Thoracic aorta (tissue), 2 donors: ENCODE measurements at places on chromosomes 16 and 17.

DNA sequence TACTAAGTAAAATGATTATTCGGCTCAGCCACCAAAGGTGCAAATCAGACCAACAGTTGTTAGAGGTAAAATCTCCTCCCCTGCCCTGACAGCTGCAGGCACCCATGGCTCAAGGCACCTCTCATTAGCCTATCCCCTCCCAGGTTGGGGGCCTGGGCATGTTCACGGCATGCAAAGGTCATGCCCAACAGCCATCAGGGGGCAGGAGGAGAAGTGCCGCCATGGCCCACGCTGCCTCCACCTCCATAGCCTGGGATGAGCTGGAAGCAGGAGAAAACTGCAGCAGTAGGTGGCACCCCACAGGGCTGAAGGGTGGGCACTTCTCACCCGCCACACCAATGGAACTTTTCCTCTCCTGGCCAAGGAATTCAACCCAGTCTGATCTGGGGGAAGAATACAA, 146.4 kb upstream of the COX10 start:
- DNase-seq = no peak

GRCh38 chr17:83194186-83194561, 114.8 kb downstream of the METRNL start:
- no peak for DNase-seq

- no peak for DNase-seq
Observed at GRCh38 chr17:42578282-42578869, 847 bp upstream of the PSMC3IP start.

- DNase-seq = no peak
Observed at GRCh38 chr16:57627184-57627871, 1.1 kb upstream of the ADGRG1 start.

- no peak for DNase-seq
Observed at GRCh38 chr16:23248261-23249194, 53.6 kb upstream of the SCNN1B start.

- DNase-seq = peak; percentile 16
Observed at GRCh38 chr16:74297145-74297665, 591 bp downstream of the PSMD7 start.

DNA sequence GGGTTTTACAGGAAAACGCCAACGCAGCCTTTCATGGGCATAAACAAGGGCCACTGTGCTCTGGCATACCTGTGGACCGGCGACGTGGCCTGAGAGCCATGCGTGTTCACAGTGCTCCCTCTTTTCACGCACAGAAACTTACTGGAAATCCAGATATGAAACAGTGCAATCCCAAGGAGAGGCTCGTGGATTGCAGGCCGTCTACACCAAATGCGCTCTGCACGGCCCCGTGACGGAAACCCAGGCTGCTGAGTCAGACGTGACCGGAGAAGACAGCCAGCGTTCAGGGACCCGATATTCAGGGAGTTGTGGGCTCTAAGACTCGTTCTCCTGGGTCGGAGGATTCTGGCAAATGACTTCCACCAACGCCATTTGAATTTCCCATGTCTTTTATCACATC, 129.2 kb downstream of the FOXL1 start:
- no peak for DNase-seq

DNA sequence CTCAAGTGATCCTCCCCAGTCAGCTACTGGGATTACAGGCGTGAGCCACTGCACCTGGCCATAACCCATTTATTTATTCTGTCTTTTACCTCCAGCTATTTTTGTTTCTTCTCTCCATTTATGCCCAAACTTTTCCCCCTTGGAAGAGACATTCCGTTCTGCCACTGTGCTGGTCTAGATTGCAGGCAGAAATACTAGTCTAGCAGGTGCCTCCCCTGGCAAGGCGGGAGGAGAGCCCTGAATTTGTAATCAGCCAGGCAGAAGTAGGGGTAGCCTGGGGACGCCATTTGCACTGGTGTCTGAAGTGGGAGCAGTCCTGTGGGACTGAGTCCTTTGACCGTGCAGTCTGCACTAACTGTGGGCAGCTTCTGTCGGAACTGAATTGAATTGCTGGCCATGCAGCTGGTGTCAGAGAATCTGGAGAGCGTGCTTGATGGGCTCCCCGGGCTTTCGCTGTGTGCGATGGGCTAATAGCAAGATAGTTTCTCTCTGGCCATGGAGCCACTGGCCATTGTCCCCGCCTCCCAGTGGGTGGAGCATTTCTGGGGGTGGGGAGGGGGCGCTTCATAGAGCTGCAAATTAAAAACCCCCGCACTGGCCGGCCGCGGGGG, 31.5 kb upstream of the LITAF start:
- DNase-seq = no peak

- no peak for DNase-seq
Observed at GRCh38 chr16:29107299-29107698, 122.4 kb downstream of the LAT start.

DNA sequence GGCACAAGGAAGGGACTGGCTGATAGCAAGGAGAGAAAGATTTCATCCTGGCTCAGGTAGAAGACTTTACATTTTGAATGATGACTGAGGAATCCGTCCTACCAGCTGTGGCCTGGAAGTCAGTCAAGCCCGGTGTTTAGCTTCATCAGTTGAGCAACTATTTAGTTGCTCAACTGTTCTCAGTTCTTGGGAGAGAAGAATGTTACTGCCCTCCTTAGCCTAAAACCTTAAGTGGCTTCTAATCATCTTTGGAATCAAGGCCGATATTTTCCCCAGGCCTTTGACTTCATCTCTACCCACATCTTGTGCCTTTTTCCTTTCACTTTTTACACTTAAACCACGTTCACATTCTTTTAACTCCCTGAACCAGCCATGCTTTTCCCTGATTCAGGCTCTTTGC, 17.3 kb upstream of the RBL2 start:
- DNase-seq = no peak
